ENCODE measurements at places on chromosomes 5 and 9.

- no peak for DNase-seq
These were observed 352.3 kb downstream of the TMEM161B start for GRCh38 chr5:87916320-87916719.

DNA sequence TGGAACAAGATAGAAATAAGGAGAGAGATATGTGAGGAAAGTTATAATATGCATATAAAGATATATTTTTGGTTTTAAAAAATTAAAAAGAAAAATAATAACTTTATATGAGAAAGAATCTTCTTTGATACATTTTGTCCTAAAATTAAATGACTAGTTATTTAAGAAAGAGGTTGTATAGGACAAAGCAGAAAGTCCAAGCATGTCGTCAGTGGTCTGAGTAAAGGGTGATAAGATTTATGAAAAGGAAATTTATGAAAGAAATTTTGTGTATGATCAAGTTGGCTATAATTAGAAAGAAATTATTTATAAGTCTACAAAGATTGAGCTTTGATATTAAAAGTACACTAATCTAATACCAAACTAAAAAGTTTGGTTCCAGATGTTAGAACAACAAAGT lies 32.0 kb downstream of the GTF3C4 start:
- no peak for DNase-seq

GRCh38 chr5:174612686-174613085 lies 111.7 kb upstream of the MSX2 start:
- no peak for DNase-seq

GRCh38 chr5:56632199-56632598 lies 183.2 kb upstream of the MAP3K1 start:
- no peak for DNase-seq

- DNase-seq = no peak
These were observed 22.0 kb downstream of the CETN3 start for GRCh38 chr5:90387508-90387907.

- DNase-seq = no peak
These were observed 9.6 kb downstream of the ZNF608 start for GRCh38 chr5:124736805-124737188.

DNA sequence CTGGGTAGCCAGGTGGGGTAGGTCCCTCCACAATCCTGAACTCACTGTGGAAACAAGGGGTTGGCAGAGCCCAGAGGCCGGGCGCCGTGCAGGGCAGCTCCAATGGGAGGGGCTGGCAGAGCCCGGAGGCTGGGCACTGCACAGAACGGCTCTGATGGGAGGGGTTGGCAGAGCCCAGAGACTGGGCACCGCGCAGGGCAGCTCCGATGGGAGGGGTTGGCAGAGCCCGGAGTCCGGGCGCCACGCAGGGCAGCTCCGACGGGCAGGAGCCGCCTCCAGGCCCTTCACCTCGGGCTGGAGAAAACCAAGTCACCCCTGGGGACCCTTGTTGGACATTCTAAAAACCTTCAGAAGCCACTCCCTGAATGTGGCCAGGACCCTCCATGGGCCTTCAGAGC lies 9.3 kb downstream of the NACC2 start:
- DNase-seq = no peak

- no peak for DNase-seq
These were observed 338.1 kb downstream of the ASTN2 start for GRCh38 chr9:117076571-117077290.

DNA sequence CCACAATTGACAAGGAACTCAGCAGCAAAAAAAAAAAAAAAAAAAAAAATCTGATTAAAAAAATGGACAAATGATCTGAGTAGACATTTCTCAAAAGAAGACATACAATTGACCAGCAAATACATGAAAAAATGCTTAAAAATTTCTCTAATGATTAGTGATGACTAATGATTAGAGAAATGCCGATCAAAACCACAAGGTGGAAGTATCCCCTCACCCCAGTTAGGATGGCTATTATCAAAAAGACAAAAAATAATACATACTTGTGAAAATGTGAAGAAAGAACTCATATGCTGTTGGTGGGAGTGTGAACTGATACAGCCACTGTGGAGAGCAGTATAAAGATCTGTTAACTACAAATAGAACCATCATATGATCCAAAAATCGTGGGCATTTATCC lies 245.3 kb downstream of the OSTF1 start:
- DNase-seq = no peak

DNA sequence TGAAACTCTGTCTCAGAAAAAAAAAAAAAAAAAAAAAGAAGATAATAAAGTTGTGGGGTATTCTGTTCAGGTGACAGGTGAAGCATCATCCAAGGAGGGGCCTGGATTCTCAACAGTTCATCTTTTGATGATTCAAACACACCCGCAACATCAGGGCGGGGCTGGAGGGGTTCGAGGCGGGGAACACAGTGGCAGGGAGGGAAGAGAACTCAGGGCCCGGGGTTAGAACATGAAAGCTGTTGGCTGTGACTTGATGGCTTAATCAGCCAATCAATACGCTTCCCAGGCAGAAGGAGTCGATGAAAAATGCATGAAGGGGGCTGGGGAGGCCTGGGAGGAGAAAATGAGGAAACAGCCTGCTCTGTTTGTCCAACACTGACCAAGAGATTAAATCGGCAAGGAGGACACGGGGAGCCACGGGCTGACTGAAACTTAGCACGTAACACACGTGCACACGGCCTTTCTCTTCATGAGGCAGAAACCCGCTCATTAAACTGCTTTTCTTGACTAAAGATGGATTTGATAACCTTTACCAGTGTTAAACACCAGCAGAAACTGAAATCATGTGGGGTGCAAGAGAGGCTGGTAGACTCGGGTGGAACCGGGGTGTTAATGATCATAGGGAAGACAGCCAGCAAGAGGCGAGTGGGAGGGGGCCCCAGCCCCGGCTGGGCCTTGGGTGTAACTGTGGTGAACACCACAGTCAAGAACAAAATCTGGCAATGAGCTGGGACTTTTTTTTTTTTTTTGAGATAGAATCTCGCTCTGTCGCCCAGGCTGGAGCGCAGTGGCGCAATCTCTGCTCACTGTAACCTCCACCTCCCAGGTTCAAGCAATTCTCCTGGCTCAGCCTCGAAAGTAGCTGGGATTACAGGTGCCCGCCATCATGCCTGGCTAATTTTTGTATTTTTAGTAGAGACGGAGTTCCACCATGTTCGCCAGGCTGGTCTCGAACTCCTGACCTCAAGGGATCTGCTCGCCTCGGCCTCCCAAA lies 105.7 kb upstream of the RAPGEF1 start:
- no peak for DNase-seq

GRCh38 chr9:133045132-133045531 lies 14.3 kb downstream of the GTF3C5 start:
- no peak for DNase-seq

- no peak for DNase-seq
These were observed 100.7 kb downstream of the RAB3C start for GRCh38 chr5:58683567-58683966.

DNA sequence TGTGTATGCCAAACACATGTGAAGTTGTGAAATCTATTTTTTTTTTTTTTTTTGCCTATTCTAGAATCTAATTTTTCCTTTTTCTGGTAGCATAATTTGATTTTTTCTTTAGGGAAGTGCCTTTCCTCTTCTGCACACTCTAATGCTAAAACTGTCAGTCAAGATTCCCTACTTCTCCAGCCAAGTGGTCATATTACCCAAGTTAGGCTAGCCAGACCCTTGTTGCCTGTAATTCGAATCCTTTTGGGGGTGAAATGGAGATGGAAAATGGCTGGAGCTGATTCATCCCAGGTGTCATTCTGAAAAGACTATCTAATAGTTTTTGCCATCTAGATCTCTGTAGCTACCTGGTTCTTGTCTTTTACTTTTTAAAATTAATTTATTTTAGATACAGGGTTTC lies 24.8 kb upstream of the UBAP1 start:
- no peak for DNase-seq

- peak; percentile 80 for DNase-seq
These were observed 12.5 kb downstream of the ARHGEF28 start for GRCh38 chr5:73638344-73639095.

GRCh38 chr5:137075163-137075970 lies 423.8 kb downstream of the SPOCK1 start:
- DNase-seq = peak; percentile 36

DNA sequence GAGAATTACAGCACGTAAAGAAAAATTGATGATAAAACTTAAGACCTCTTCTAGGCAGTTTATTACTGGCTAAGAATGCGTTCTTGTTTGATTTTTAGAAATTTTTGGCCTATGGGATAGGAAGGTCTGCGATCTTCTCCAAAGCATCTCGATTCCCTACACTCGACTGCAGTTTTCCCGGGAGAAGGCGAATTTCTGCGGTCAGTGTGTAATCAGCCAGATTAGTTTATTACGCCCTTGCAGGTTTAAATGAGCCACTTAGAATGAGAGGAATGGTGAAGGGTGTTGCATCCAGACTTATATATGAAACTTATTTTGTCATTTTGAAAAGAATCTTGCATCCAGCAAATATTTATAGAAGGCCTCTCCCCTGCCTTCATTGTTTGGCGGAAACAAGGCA lies 1.2 kb downstream of the MTAP start:
- DNase-seq = no peak

- DNase-seq = no peak
These were observed 144.8 kb downstream of the CYLC2 start for GRCh38 chr9:103139891-103140290.
